Stimulated activated CD8-positive, alpha-beta memory T cell treated with anti-CD3 and anti-CD28 coated beads, Interleukin-4, amount 100 ng/mL, for 1 hour (primary cell): ENCODE measurements at places on chromosomes 7 and 10.

DNA sequence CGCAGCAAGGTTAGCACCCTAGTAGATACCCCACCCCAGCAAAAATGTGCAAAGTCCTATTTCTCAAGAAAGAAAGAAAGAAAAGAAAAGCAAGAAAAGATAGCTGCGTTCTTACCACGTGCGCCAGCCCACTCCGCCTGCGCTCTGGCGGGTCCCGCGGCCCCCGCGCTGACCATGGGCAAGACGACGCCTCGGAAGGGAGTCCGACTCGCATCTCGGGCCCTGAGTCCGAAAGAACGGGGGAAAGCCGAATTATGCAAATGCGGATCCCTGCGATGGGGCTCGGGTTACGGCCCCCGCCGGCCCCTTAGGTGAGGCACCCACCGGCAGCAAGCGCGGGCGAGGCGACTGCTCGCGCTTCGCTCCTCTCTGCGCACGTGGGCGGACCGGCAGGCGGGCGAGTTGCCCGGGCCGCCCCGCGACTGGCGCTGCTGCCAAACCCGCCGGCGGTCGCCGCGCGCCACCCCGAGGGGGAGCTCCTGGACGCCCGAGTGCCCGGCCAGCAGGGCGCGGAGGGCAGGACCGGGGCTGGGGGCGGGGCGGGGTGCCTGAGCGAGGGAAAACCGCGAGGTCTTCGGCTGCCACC, 2.4 kb upstream of the EGR2 start:
- DNase-seq = no peak

- DNase-seq = no peak
Measured at GRCh38 chr7:98178321-98178720, 32.9 kb upstream of the BHLHA15 start.

- no peak for DNase-seq
Measured at GRCh38 chr7:88042157-88042556, 108.1 kb downstream of the ADAM22 start.

DNA sequence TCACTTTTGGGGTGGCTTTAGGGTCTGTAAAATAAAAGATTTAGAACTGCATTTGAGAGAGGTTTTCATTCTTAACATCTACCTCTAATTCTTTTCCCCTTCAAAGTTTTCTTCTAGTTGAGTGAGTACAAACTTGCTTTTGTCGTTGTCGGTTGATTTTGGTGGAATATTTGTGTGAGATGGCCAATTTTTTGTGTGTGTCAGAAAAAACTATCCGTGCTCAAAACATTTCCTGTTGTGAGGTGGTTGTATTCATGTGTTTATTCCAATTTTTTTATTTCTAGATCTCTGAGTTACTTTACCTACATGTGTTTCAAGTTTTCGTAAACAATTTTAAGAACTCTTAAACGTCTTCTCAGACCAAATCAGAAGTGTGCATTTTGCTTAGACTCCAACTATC, 1.6 kb downstream of the AHR start:
- no peak for DNase-seq

GRCh38 chr7:2163600-2164555, 68.9 kb downstream of the MAD1L1 start:
- no peak for DNase-seq

GRCh38 chr10:78781251-78781913, 287.4 kb upstream of the ZMIZ1 start:
- no peak for DNase-seq

- no peak for DNase-seq
Measured at GRCh38 chr7:116502201-116503096, 2.9 kb downstream of the CAV2 start.

DNA sequence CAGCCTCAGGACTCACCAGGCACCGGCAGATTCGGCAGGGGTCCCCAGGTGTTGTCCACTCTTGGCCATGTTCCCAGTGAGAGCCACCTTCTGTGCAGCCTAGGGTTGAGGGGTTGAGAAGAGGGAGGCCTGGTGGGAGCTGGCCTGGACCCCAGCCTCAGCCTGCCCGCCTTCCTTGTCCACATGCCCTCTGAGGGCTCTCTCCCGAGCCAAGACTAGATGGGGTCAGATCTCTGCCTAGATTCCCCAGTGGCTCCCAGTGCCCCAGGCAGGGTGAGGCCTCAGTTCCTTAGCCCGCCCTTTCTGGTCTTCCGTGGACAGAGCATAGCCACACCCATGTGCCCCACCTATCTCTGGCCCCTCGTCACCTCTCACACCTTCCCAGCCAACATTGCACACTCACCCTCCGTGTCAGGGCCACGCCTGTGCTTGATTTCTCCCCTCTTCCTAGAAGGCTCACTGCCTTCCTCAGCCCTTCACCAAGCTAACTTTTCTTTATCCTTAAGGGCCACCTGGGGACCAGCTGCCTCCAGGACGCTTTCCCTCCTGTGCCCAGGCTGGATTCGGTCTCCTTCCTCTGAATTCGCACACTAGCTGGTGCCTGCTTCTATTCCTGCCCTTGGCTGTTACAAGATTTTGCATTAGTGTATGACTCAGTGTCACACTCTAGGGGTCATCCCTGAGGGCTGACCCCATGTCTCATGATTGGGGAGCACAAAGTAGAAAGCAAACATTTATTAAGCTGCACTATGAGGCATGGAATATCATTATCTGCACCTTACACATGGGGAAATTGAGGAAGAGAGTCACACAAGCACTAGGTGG, 7.5 kb downstream of the KCP start:
- DNase-seq = no peak
